ENCODE measurements at places on chromosomes 2 and 18.

DNA sequence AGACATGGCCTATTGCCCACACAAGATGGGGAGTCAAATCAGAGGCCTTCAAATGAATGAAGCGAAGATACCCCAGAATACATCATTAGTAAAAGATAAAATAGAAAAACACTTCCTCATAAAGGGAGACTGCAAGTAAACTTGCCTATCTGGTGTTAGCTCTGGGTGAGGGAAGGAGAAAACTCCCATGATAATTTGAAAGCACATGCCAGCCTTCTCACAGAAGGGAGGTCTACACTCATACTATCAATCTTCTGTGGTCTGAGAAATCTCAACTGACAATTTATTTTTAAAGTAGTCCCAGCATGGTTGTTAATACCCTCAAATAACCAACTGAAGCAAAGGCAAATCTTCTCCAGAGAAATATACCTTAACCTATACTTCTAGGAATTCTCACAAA, 75.4 kb downstream of the EXOC6B start:
- H3K36me3 ChIP-seq = no peaks in the 10 kb centered on the region
- no peaks in the 10 kb centered on the region for H3K4me1 ChIP-seq
- H3K4me3 ChIP-seq = no peak overlapping the region
- H3K27ac ChIP-seq = no peak overlapping the region

- H3K4me1 ChIP-seq = peaks cover 29% of the 10 kb centered on the region
- DNase-seq = no peak
- no peak overlapping the region for H3K27ac ChIP-seq
Observed at GRCh38 chr2:99338029-99338585, 918 bp downstream of the EIF5B start.

DNA sequence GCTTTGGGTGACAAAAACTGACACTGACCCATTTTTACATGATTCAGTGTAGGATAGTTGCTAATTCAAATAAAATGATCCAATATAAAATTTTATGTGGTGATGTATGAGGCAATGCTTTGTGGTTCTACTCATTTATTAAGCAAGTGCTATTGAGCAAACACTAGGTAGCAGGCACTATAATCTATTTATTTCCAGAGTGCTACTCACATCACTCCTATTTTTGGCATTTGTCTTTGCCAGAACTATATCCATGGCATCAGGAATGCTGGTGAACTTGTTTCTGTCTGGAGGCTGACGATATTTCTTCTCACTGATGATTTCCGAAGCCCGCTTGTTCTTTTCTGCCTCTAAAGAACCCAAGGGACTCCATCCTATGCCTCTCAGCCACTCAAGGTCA, 84.3 kb downstream of the NEB start:
- no peaks in the 10 kb centered on the region for H3K36me3 ChIP-seq
- no peak for DNase-seq
- H3K4me1 ChIP-seq = no peaks in the 10 kb centered on the region
- peaks cover 6% of the 10 kb centered on the region for H3K27me3 ChIP-seq
- no peak overlapping the region for H3K27ac ChIP-seq
- H3K4me3 ChIP-seq = no peak overlapping the region

DNA sequence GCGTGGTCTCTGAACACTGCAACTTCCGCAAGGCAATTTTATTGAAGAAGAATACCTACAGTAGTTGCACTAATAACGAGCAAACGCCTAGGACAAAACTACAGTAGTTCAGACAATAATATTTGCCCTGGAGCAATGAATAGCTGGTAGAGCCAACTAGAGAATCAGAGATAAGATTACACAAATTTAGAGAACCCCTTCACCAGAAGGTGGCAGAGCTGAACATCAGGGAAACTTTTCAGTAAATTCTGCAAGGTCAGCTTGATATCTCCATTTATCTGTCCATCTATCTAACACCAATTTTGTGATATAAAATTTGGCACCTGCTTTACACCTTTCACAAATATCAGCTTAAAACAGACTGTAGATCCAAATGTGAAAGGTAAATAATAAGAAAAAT, 43.8 kb downstream of the CDH19 start:
- no peaks in the 10 kb centered on the region for H3K4me1 ChIP-seq
- H3K4me3 ChIP-seq = no peak overlapping the region
- no peaks in the 10 kb centered on the region for H3K27me3 ChIP-seq

DNA sequence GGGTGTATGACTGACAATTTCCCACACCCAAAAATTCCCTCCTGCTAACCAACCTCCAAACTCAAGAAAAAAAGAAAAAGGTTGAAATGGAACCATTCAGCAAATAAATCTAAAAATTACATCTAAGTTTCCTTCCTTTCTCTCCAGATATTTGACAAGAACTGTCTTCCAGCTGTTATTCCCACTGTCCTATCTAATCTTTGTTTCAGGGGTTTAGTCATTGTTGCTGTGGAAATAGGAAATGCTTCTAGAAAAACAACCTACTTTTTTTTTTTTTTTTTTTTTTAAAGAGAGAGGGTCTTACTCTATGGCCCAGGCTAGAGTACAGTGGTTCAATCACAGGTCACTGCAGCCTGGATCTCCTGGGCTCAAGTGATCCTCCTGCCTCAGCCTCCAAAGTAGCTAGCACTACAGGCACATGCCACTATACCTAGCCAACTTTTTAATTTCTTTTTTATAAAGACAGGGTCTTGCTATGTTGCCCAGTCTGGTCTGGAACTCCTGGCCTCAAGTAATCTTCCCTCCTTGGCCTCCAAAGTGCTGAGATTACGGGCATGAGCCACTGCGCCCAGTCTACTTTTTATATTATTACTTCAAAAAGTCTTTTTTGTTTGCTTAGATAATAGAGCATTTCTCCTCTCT, 88.1 kb downstream of the ITSN2 start:
- H3K27me3 ChIP-seq = no peaks in the 10 kb centered on the region
- H3K36me3 ChIP-seq = peaks cover 50% of the 10 kb centered on the region
- no peak overlapping the region for H3K4me3 ChIP-seq
- H3K27ac ChIP-seq = no peak overlapping the region

- H3K4me1 ChIP-seq = peaks cover 1% of the 10 kb centered on the region
- H3K27me3 ChIP-seq = peaks cover 33% of the 10 kb centered on the region
Observed at GRCh38 chr2:46811379-46812310, 104.0 kb downstream of the MCFD2 start.

GRCh38 chr2:237696461-237696860, 69.1 kb downstream of the LRRFIP1 start:
- H3K27me3 ChIP-seq = no peaks in the 10 kb centered on the region
- H3K27ac ChIP-seq = peak overlapping the region; percentile 98
- DNase-seq = no peak
- peak overlapping the region; percentile 99 for H3K4me3 ChIP-seq
- peaks cover 56% of the 10 kb centered on the region for H3K36me3 ChIP-seq

DNA sequence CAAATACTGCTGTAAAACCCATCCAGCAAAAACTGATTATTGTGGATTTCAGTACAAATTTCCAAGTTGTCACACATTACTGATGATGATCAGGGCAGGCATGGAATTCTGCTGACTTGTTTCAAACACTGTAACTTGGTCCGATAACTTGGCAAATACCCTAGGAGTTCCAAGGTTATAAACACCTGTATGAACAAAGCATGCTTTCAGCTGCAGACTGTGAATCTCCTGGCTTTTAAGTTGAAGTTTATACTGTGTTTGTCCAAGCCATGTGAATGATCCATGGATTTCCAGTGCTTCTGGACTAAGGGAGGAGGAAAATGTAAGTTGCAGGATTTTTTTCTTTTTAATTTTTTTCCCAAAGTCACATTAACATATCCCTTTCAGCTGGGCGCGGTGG, 70.0 kb upstream of the SLC25A52 start:
- no peaks in the 10 kb centered on the region for H3K27me3 ChIP-seq
- H3K36me3 ChIP-seq = peaks cover 43% of the 10 kb centered on the region
- H3K4me3 ChIP-seq = no peak overlapping the region
- no peak for DNase-seq

DNA sequence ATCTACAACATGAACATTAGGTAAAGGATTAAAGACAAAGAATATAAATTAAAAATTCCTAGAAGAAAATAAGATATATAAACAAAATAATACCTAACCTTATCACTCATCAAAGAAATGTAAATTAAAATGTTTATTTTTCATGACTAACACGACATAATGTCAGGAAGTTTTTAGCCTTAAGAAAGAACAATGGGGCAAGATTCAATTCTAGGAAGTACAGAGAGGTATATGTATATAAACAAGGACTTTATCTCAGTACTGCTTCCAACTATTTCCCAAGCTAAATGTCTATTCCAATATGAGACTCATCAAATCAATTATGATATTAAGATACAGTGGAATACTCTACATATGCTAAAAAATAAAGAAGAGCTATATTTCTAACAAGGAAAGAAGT, 44.1 kb downstream of the TTC21B start:
- no peak overlapping the region for H3K27ac ChIP-seq
- H3K4me1 ChIP-seq = peaks cover 4% of the 10 kb centered on the region
- no peak overlapping the region for H3K4me3 ChIP-seq
- no peaks in the 10 kb centered on the region for H3K27me3 ChIP-seq

DNA sequence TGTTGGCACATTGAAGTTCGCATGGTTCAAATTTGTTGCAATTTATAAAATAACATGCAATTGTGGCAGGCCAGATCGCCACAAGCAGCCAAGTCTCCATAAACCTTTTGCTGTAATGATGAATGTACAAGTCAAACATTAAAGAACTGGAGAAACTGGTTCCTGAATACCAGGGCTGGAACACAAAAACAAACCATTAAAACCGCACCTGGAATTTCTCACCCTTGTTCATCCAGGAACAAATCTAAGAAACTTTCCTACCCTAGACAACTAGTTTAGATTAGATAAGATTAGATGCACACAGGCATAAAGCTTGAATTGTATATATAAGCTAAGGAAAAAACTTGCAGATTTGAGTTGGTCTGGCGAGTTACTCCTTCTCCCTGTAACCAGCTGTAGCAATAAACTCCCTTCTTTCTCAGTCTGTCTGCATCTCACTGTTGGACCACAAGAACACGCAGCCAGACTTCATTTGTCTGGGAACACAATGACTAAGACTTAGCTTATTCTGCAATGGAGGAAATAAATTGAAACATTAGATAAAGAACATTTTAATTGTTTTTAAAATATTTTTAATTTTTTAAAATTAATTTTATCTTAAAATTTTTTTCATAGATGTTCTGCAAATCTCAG, 1835.5 kb upstream of the LRRTM1 start:
- H3K27ac ChIP-seq = no peak overlapping the region
- no peak for DNase-seq
- H3K36me3 ChIP-seq = no peaks in the 10 kb centered on the region
- no peaks in the 10 kb centered on the region for H3K27me3 ChIP-seq
- H3K4me3 ChIP-seq = no peak overlapping the region
- no peaks in the 10 kb centered on the region for H3K4me1 ChIP-seq

- peaks cover 3% of the 10 kb centered on the region for H3K4me1 ChIP-seq
- H3K27me3 ChIP-seq = no peaks in the 10 kb centered on the region
- DNase-seq = no peak
- H3K27ac ChIP-seq = no peak overlapping the region
Observed at GRCh38 chr2:143477714-143478443, 348.7 kb downstream of the ARHGAP15 start.

- peaks cover 34% of the 10 kb centered on the region for H3K4me1 ChIP-seq
- peaks cover 6% of the 10 kb centered on the region for H3K27me3 ChIP-seq
- peak overlapping the region; percentile 24 for H3K4me3 ChIP-seq
- DNase-seq = peak; percentile 82
- H3K36me3 ChIP-seq = peaks cover 26% of the 10 kb centered on the region
- H3K27ac ChIP-seq = peak overlapping the region; percentile 86
Observed at GRCh38 chr2:128473175-128474035, 154.7 kb upstream of the HS6ST1 start.

DNA sequence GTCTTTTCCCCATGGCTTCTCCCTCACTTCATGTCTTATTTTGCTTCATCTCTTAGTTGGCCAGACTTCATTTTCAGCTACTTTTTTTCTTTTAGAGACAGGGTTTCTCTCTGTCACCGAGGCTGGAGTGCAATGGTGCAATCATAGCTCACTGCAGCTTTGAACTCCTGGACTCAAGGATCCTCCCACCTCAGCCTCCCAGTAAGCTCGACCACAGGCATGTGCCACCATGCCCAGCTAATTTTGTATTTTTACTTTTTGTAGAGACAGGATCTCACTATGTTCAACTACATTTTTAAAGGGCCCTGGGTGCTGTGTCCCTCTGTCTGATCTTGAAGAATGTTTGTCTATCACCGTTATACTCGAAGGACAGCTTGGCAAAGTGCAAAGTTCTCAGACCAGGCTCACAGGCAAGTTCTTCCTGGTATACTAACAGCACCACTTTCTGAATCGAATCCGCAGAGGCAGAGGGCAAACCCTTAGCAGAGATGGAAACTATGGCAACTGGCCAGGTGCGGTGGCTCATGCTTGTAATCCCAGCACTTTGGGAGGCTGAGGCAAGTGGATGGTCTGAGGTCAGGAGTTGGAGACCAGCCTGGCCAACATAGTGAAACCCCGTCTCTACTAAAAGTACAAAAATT, 60.9 kb downstream of the SOWAHC start:
- peaks cover 16% of the 10 kb centered on the region for H3K27me3 ChIP-seq
- no peaks in the 10 kb centered on the region for H3K4me1 ChIP-seq
- H3K36me3 ChIP-seq = no peaks in the 10 kb centered on the region

- H3K4me1 ChIP-seq = no peaks in the 10 kb centered on the region
- no peaks in the 10 kb centered on the region for H3K27me3 ChIP-seq
Observed at GRCh38 chr2:138029276-138029675, 65.0 kb downstream of the HNMT start.

GRCh38 chr2:153043385-153043784, 325.0 kb downstream of the ARL6IP6 start:
- H3K4me1 ChIP-seq = no peaks in the 10 kb centered on the region
- no peak overlapping the region for H3K4me3 ChIP-seq
- H3K27me3 ChIP-seq = no peaks in the 10 kb centered on the region
- no peak for DNase-seq
- no peak overlapping the region for H3K27ac ChIP-seq

DNA sequence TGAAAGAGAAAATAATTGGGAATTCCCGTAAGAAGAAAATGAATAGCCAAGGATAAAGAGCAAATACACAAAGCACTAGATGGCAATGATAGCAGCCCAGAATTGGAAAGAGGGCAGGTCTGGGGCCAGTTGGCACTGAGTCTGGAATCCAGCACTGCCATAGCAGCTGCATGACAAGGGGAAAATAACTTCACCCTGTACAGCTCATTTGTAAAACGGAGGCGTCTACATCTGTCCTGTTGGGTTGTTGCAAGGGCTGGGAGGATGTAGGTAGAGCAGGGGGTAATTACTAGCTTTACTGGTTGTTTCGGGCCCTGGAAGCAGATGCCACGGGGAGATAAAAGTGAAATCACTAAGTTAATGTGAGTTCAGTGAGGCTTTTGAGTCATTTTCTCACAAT, 110.0 kb upstream of the RASGRP3 start:
- no peaks in the 10 kb centered on the region for H3K36me3 ChIP-seq
- H3K27me3 ChIP-seq = peaks cover 5% of the 10 kb centered on the region
- H3K4me3 ChIP-seq = no peak overlapping the region

DNA sequence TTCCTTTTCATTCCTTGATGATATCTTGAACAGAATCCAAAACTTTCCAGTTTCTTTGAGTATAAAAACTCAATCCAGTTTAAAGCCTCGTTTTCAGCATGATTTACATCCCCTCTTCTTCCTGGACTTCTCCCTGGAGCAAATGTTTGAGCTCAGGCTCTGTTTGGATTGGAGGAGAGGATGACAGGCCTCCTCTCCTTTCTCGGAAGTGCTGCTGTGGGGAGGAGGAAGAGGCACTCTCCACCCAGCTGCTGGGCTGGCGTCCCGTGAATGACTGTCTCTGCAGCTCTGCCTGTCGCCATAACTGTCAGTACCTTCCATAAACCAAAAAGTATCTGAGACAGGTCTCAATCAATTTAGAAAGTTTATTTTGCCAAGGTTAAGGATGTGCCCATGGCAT, 238.2 kb upstream of the AGAP1 start:
- no peak for DNase-seq
- no peaks in the 10 kb centered on the region for H3K4me1 ChIP-seq
- H3K27me3 ChIP-seq = peaks cover 39% of the 10 kb centered on the region
- no peaks in the 10 kb centered on the region for H3K36me3 ChIP-seq
- no peak overlapping the region for H3K27ac ChIP-seq
- H3K4me3 ChIP-seq = no peak overlapping the region

GRCh38 chr2:3626812-3627499, 31.0 kb upstream of the ALLC start:
- no peak overlapping the region for H3K4me3 ChIP-seq
- H3K36me3 ChIP-seq = no peaks in the 10 kb centered on the region
- peaks cover 5% of the 10 kb centered on the region for H3K27me3 ChIP-seq
- no peak overlapping the region for H3K27ac ChIP-seq
- DNase-seq = no peak
